ENCODE measurements at places on chromosomes 5 and 9.

- DNase-seq = peak; percentile 66
Observed at GRCh38 chr9:93670208-93671019, 94.0 kb downstream of the PHF2 start.

- no peak for DNase-seq
Observed at GRCh38 chr5:138754699-138755057, 1.5 kb downstream of the CTNNA1 start.

DNA sequence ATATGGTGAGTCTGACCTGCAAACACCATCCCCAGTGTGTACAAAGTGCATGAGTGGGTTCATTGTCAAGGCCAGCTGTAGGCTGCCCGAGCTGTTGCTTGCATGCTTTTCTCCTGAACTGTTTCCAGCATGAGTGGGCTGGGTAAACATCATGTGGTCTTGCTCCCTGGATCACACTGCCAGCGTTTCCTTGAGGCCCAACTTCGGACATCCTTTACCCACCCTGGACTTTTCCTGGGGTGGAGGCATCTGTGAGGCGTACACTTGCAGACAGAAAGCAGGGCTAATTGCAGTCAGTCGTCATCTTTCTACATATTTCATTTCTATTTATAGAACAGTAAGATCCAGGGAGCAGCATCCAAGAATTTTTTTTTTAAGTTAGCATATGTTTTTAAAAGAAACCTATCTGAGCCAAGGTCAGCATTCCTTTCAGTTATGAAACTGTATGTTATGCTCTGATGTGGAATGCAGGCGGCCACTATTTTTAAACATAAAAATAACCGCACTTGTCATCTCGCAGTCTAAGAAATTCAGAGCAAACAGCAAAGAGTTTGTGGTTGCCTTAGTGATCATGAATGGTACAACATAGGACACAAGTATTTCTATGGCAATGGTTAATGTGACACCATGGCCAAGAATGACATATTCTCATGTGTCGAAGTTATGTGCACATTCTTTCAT is 106.5 kb upstream of the DMRT1 start:
- DNase-seq = peak; percentile 97

DNA sequence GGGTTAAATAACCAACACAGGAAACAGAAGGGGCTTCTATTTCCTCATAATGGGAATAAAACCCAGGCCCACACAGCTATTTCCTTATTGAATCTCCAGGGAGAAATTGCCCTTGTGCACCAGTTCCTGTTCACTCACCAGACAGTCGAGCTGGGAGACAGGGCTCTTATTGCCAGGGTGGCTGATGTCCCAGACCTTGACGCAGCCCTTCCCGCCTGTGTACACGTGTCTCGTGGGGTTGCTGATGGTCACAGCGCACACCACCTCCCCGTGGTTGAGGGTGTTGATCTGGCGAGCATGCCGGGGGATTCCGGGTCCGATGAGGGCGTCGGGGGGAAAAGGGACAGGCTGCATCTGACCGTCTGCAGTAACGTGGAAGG is 96.5 kb downstream of the TLE1 start:
- DNase-seq = no peak

DNA sequence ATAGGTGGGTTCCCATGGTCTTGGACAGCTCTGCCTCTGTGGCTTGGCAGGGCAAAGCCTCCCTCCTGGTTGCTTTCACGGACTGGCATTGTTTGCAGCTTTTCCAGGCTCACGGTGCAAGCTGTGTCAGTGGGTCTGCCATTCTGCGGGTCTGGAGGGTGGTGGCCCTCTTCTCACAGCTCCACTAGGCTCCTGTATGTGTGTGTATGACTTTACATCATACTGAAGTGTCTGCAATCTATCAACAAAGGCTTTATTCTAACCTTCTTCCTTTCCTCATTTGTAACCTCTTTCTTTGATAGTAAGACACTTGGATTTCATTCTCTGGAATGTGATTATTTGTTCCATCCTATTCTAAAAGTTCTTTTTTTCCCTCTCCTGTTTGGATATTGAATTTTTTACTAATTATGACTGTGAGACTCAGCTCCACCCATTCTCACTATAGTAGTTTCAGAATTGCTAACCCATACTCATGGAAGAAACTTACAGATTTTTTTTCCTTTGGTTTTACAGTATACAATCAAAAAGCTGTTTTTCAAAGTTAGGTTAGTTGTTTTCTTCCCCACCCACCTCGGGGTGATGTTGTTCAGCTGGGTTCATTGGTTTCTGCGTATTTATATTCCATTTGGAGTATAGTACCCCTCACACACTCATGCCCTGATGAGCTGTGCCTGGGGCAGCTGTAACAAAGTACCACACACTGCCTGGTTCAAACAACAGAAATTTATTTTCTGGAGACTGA is 144.6 kb upstream of the OTULINL start:
- no peak for DNase-seq

GRCh38 chr5:172055996-172056395 is 49.6 kb upstream of the FBXW11 start:
- DNase-seq = no peak

DNA sequence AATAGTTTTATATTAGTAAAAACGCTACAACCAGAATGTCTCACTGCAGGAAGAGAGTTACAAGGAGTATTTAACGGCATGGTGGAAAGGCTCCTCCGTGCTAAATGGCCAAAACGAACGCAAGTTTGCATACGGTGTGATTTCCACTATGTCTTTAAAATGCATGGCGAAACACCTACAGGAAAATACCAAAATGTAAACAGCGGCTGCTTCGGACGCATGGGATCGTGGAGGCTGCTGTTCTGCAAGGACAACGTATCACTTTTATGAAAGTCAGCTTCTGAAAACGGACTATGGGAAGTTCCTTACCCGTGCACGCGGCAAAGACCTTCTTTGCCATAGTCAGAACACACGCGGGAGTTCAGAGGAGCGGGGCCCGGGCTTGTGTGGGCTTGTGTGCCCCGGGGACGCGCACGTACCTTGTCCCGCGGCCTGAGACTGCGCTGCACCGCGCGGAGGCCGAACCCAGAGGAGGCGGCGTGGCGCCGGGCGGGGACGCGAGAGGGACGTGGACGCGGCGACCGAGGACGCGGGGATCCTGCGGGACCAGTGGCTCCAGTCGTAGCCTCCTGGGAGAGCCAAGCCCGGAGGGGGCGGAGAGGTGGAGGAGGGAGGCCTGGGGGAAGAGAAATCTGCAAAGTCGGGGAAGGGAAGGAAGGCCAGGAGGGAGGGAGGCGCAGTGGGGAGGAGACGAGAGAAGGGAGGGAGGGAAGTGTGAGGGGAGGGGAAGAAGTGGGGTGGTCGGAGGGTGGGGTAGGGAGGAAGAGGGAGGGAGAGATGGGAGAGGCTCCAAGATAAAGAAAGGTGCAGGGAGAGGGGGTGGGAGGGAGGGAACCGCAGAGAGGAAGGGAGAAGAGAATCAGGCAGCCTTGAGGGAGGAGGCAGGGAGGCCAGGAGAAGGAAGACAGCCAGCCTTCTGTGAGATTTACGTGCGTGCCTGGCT is at the start of gene CMBL:
Gene CMBL, minus strand, starts transcription at position 697 of the 943 bp plus-strand sequence. CDS start 17,140 bp downstream, outside the sequence.
- peak; percentile 55 for DNase-seq

DNA sequence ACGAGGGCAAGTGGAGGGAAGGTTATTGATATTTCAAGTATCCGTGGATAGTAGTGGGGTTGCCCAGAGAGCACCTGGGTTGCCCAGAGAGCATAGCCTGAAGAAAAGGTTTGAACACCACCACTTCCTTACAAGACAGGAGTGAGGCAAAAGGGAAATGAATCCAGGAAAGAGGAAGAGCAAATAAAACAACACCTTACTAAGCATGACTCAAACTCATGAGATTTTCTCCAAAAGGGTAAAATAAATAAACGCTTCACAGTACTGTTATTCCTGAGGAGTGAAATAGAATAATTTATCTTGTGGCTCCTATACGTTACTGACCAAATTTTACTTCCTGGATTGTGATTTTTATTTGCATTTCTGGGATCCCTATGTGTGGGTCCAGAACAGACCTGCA is 65.2 kb upstream of the PTPRD start:
- DNase-seq = no peak

- peak; percentile 91 for DNase-seq
Observed at GRCh38 chr9:128091144-128091543, 23.1 kb downstream of the SLC25A25 start.

GRCh38 chr5:116137544-116138378 is 52.9 kb downstream of the COMMD10 start:
- peak; percentile 41 for DNase-seq

DNA sequence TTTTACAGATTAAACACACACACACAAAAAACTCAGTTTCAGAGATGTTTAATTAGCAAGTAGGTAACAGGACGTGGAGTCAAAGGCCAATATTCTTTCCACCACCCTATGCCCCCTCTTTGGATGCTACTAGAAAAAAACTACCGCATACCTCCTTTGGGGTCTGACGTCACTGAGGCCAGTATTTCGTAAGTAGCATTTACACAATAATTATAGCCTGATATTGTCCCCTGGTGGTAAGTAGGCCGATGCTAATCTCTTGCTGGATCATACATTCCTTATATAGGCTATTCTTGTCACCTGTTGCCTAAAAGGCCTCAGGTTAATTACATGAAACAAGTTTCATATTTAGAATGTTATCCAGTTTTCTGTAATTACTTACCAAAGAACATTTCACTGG is 21.0 kb upstream of the SMARCA2 start:
- no peak for DNase-seq

GRCh38 chr5:65061974-65062353 is 293.2 kb downstream of the CWC27 start:
- no peak for DNase-seq

GRCh38 chr9:34862836-34863235 is 95.2 kb upstream of the PHF24 start:
- DNase-seq = no peak

GRCh38 chr5:953535-954449 is 54.8 kb upstream of the NKD2 start:
- no peak for DNase-seq

GRCh38 chr5:1783216-1783554 is 16.5 kb downstream of the MRPL36 start:
- peak; percentile 24 for DNase-seq

- DNase-seq = no peak
Observed at GRCh38 chr5:58149746-58150145, 310.1 kb downstream of the PLK2 start.

DNA sequence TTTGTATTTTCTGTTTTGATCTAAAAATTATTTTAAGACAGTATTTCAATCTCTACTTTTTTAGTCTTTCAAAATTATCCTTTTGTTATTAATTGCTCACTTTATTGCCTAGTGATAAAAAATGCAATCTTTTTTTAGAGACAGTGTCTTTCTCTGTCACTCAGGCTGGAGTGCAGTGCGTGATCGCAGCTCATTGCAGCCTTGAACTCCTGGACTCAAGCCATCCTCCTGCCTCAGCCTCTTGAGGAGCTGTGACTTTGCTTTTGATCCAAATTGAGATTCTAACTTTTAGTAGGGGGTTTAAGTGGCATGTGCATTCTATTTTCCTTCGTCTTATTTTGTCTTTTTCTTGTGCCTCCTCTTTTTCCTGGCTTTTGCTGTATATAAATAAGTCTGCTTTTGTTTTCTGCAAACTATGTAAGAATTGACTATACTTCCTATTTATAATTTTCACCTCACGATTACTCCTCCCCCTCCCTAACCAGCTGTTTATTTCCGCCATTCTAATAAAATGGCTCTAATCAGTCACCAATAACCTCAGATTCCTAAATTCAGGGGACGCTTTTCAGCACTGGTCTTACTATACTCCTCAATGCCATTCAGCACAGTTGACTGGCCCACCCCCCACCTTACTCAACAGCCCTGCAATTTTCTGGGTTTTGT is 32.3 kb downstream of the KLF9 start:
- no peak for DNase-seq

DNA sequence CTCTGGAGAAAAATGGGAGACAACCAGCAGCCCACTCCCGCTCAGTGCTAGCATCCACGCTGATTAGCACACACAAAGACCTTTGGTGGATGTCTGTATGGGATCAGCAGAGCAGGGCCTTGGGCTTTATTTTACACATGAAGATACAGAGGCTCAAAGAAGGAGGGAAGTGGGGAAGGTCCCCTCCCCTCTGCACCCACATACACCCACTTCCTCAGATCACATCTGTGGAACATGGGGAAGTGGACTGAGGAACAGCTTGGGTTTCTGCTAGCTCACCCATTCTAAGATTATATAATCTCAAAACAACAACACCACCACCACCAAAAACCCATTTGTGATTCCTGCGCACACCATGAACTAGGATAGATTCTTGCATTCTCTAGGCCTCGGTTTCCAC is 14.0 kb downstream of the GGTA1 start:
- DNase-seq = no peak

- no peak for DNase-seq
Observed at GRCh38 chr5:135218790-135219568, 180.1 kb downstream of the MACROH2A1 start.

GRCh38 chr5:180082633-180083420 is 11.3 kb upstream of the RNF130 start:
- no peak for DNase-seq

GRCh38 chr9:131296906-131297500 is 7.5 kb downstream of the PLPP7 start:
- no peak for DNase-seq

DNA sequence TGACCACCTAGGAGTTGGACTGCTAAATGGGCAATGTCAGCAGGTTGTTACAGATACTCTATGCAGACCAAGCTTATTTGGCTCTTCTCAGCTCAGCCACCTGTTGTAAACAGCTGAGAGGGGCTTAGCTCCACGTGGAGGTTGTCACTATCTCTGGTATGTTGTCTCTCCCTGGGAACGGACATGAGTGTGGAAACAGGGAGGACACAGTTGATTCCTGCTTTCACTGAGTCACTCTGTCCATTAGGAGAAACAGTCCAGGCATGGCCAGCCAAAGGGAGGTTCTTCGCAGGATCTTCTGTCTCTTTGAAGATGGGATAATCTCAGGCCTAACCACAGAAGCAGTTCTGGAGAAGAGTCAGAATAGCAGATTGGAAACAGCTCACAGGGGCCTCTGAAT is 121.2 kb downstream of the PALM2AKAP2 start:
- peak; percentile 50 for DNase-seq

GRCh38 chr9:27717991-27718390 is 144.7 kb upstream of the C9orf72 start:
- no peak for DNase-seq

DNA sequence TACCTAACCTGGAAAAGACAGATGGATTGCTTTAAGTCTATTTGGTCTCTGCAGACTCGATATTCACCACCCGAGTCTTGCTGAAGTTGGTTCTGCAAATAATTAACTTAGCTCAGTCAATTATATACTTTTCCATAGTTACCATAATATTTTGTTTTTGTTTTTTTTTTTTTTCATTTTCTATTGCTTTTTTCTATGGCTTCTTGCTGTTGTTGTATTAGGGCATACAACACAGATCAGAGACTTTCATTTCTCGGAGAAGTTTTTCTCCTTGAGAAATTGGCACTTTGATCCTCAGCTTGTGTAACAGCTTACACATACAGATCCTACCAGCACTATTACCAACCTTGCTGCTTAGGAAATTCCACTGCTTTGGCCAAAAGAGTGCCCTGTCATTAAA is 88.0 kb downstream of the GPR21 start:
- no peak for DNase-seq

GRCh38 chr5:71475788-71476384 is 20.4 kb downstream of the BDP1 start:
- DNase-seq = peak; percentile 6

DNA sequence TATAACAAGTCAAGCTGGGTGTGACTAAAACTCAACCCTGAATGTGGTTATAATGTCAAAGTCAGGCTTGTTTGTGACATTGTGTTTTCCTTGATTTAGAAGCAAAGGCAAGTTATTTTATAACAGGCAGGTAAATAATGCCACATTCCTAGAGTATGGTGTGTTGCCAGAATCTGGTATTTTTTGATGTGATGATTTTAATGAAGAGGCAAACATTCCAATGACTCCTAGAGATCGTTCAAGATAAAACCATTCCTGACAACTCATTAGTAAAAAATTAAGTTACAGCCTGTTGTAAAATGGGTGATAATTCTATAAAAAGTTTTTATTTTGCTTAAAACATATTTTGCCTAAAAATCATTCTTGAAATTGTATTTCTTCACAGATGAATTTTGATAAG is 60.0 kb downstream of the RAB14 start:
- DNase-seq = peak; percentile 5

Data from fibroblast of skin of abdomen (primary cell).